Stimulated activated CD8-positive, alpha-beta memory T cell treated with anti-CD3 and anti-CD28 coated beads, Interleukin-4, amount 100 ng/mL, for 48 hours (primary cell): ENCODE measurements at places on chromosomes 2 and 18.
A peak's percentile ranks its signal among the peaks of the same experiment; 100 is the strongest.

GRCh38 chr18:48352051-48352755, 57.0 kb downstream of the ZBTB7C start:
- no peak for DNase-seq

DNA sequence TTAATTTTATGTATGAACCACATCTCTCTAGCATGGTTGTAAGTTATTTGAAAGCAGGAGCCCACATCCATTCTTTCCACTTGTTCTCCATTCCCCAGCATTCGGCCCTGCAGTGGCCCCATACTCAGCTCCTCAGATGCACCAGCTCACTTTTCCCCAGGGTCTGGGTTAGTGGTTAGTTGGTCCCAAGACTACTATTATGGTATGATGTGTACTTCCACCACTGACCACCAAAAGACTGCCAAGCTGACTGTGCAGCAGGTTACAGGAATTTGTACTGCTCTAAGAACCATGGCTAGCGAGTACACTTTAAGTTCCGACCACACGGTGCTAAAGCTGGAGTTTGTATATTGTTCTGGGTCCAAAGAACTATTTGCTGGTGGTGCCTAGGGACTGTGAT, 413.6 kb upstream of the TCF4 start:
- no peak for DNase-seq

DNA sequence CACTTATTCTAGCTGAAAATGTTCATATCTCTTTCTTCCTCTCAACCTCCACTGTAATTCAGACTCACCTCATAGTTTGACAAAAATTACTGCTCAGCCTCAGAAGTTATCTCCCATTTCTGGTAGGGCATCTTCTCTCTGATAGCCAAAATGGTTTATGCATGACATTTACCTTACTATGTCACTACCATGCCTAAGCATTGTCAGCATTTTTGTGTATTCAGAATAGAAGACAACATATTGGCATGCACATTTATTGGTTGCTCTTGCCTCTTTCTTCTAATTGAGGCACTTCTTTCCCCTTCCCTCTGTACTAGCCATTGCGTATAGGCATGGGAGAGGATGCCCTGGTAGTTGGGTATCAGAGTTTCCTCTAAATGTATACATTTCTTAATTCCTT, 406.1 kb upstream of the DCC start:
- DNase-seq: no peak

GRCh38 chr18:683531-683930, 26.1 kb downstream of the TYMS start:
- DNase-seq: no peak

GRCh38 chr2:182667315-182667695, 48.8 kb upstream of the DNAJC10 start:
- DNase-seq: no peak

GRCh38 chr18:74334242-74334893, 18.7 kb downstream of the C18orf63 start:
- DNase-seq: no peak

GRCh38 chr2:43175020-43175441, 51.4 kb downstream of the ZFP36L2 start:
- DNase-seq: no peak

GRCh38 chr2:6281524-6281923, 584.2 kb downstream of the CMPK2 start:
- DNase-seq: no peak

- peak; percentile 57 for DNase-seq
These were observed 144.1 kb downstream of the PRPF40A start for GRCh38 chr2:152573168-152573567.
